Transverse colon (tissue), 4 donors: ENCODE measurements at places on chromosomes 5 and 9. TPM values are rescaled to one million over a fixed set of nuclear protein-coding genes. Genes with fewer than 3 reads are reported as not detected.

DNA sequence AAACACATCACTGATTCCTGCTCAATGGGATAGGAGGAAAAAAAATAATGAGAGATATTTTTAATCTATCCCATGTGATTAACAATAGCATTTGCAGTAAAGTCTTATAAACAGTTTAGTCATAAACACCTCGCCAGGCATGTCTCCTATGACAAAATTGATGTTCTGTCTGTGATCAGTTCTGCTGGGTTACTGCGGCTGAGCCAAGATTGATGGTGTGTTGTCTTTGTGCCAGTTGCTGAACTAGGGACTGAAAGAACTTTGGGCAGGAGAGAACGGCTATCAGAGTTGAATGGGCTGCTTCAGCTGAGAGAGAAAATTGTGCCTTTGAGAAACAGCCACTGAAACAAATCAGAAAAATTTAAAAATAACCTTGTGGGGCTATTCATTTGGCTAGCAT, 37.3 kb upstream of the MAMDC2 start:
- H3K4me3 ChIP-seq: no peak overlapping the region
- no peaks in the 10 kb centered on the region for H3K36me3 ChIP-seq
- H3K27ac ChIP-seq: no peak overlapping the region
- H3K27me3 ChIP-seq: no peaks in the 10 kb centered on the region
- no peaks in the 10 kb centered on the region for H3K4me1 ChIP-seq
- DNase-seq: no peak

Gene POU5F2
- total RNA-seq: 1.1 TPM

Gene KIF4B
- not detected for total RNA-seq

GRCh38 chr5:151107738-151108520, 27.1 kb upstream of the TNIP1 start:
- no peaks in the 10 kb centered on the region for H3K36me3 ChIP-seq
- H3K27ac ChIP-seq: peak overlapping the region; percentile 89
- DNase-seq: peak; percentile 67
- no peaks in the 10 kb centered on the region for H3K27me3 ChIP-seq
- peaks cover 42% of the 10 kb centered on the region for H3K4me1 ChIP-seq
- no peak overlapping the region for H3K4me3 ChIP-seq

Gene CXCL14
- total RNA-seq: 26.9 TPM

DNA sequence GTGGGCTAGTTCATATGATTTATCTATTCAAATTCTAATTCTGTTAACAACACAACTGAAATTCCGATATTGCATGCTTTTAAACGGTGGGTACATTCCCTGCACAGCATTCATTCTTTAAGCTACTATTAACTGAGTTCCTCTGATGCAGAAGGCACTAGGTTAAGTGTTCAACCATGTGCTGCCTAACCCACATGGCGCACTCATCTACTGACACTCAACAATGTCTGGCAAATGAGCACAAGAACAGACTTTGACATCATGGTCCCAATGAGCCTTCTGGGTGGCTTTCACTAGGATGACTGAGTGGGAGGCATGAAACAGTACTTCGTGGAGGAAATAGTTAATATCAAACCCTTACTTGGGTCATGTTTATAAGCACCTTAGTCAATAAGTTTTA, 10.2 kb downstream of the NREP start:
- H3K36me3 ChIP-seq: no peaks in the 10 kb centered on the region
- no peak overlapping the region for H3K27ac ChIP-seq
- H3K27me3 ChIP-seq: no peaks in the 10 kb centered on the region
- no peak for DNase-seq

DNA sequence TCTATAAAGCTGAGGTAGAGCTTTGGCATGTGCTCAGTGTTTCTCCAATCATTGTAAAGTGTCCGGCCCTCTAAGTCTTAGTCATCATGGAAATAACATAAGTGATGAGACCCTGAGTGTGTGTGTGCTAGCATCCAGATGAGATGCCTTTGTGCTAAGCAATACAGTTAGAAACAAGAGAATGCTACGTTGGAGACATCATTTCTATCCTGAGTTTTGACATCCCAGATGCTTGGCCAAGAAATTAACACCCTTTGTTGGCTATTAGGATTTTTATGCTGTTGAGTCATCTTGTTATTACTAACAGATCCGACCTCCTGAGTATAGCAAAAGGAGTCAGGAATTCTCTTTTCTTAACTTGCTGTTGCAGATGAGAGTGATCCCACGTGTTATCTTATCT, 508.0 kb downstream of the GADD45G start:
- no peak overlapping the region for H3K4me3 ChIP-seq
- H3K36me3 ChIP-seq: no peaks in the 10 kb centered on the region
- no peak overlapping the region for H3K27ac ChIP-seq
- H3K27me3 ChIP-seq: no peaks in the 10 kb centered on the region
- no peak for DNase-seq

GRCh38 chr5:55535199-55535905, 588 bp upstream of the PLPP1 start:
- H3K27me3 ChIP-seq: no peaks in the 10 kb centered on the region
- no peaks in the 10 kb centered on the region for H3K36me3 ChIP-seq

Gene FBP2
- total RNA-seq: not detected

DNA sequence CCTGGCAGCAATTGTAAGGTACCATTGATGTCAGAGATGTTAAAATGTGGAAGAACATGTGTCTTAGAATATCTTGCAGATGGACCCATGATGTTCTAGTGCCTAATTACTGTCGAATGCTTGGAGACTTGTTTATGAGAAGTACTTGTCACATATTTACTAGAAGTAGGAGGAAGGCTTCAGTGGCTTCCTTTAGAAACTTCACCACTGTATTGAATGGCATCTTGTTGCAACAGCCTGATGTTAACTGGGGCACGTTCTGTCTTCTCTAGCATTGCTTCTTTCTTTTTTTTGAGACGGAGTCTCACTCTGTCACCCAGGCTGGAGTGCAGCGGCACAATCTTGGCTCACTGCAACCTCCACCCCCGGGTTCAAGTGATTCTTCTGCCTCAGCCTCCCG, 16.5 kb downstream of the UGCG start:
- H3K27me3 ChIP-seq: no peaks in the 10 kb centered on the region
- DNase-seq: no peak
- H3K4me3 ChIP-seq: no peak overlapping the region
- peaks cover 13% of the 10 kb centered on the region for H3K4me1 ChIP-seq
- H3K36me3 ChIP-seq: no peaks in the 10 kb centered on the region
- no peak overlapping the region for H3K27ac ChIP-seq

GRCh38 chr5:107812570-107813141, 141.9 kb upstream of the EFNA5 start:
- no peaks in the 10 kb centered on the region for H3K36me3 ChIP-seq
- DNase-seq: no peak
- H3K27me3 ChIP-seq: no peaks in the 10 kb centered on the region
- H3K27ac ChIP-seq: no peak overlapping the region

Gene AQP7
- 22.1 TPM for total RNA-seq

DNA sequence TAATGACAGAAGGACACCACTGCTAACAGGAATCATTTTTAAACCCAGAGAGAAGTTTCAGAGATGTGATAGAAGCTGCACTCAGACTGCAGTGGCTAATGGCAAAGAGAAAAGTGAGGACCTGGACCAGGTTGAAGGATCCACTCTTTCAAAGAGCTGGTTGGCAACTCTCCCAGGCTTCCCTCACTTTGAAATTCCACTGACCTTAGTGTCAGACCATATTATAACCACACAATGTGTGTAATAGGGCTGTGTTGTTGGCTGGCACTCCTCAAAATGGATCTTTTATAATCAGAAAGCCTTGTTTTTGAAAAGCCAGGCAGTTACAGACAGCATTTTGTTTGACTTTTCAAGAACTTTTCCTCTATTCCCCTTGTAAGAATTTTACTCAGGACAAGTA, 280.7 kb downstream of the PRELID2 start:
- H3K27me3 ChIP-seq: no peaks in the 10 kb centered on the region
- no peaks in the 10 kb centered on the region for H3K36me3 ChIP-seq
- H3K4me1 ChIP-seq: no peaks in the 10 kb centered on the region
- H3K27ac ChIP-seq: no peak overlapping the region

DNA sequence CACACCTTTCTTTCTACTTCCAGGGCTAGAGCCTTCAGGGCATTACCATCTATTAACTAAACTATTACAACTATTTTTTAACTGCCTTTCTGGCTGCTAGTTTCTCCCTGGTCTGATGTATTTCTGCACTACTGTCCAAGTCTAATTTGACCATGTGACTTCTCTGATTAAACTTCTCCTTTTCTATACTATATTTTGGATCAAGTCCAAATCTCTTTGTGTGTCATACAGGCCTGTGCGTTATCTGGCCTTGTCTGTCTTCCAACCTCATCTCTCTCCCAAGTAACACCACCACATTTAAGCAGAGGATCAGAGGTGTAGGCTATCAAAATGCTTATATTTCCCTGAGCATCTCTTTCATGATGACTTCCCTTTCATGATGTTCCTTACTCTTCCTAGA, 47.2 kb upstream of the OR13F1 start:
- H3K36me3 ChIP-seq: no peaks in the 10 kb centered on the region
- H3K27ac ChIP-seq: no peak overlapping the region
- H3K4me3 ChIP-seq: no peak overlapping the region

Gene FOXD4L5
- total RNA-seq: not detected

Gene OGN
- 7.2 TPM for total RNA-seq

DNA sequence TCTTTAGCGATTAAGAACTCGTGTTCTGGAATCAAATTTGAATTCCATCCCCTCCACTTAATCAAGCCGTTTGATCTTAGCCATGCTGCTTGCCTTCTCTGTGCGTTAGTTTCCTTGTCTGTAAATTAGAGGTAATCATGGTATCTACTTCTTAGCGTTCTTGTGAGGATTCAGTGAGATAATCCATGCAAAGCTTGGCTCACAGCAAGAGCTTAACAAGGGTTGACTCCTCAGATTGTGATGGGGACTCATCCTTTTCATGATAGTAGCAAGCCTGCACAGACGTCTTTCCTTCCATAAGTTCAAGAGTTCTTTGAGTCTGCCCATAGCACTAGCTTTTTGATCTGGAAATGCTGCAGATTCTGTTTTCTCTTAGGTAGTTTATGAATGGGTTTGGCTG, 72.8 kb downstream of the TRIO start:
- DNase-seq: no peak
- peak overlapping the region; percentile 84 for H3K27ac ChIP-seq
- H3K4me3 ChIP-seq: no peak overlapping the region
- peaks cover 97% of the 10 kb centered on the region for H3K4me1 ChIP-seq
- no peaks in the 10 kb centered on the region for H3K36me3 ChIP-seq
- no peaks in the 10 kb centered on the region for H3K27me3 ChIP-seq

DNA sequence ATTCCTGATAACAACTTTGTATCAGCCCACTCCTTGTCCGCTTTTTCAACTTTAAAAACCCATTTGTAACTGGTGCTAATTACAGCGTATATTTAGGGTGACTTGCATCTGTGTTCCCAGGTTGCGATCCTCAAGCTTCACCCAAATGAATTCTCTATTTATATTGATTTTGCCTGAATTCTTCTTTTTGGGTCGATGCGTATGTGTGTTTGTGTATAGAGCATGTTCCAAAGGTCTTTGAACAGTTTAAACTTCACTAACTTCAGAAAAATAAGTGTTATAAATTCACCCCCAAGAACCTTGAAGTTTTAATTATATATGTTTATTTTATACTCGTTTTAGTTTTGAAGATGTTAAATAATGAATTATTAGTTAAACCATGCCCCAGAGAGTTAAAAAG, 16.1 kb upstream of the SPATA31D4 start:
- no peaks in the 10 kb centered on the region for H3K36me3 ChIP-seq
- H3K27me3 ChIP-seq: no peaks in the 10 kb centered on the region
- no peak for DNase-seq
- H3K4me1 ChIP-seq: no peaks in the 10 kb centered on the region
- H3K4me3 ChIP-seq: no peak overlapping the region

GRCh38 chr9:132560616-132561202, 21.7 kb upstream of the BARHL1 start:
- no peaks in the 10 kb centered on the region for H3K4me1 ChIP-seq
- H3K27me3 ChIP-seq: peaks cover 48% of the 10 kb centered on the region
- H3K4me3 ChIP-seq: no peak overlapping the region
- no peak overlapping the region for H3K27ac ChIP-seq

DNA sequence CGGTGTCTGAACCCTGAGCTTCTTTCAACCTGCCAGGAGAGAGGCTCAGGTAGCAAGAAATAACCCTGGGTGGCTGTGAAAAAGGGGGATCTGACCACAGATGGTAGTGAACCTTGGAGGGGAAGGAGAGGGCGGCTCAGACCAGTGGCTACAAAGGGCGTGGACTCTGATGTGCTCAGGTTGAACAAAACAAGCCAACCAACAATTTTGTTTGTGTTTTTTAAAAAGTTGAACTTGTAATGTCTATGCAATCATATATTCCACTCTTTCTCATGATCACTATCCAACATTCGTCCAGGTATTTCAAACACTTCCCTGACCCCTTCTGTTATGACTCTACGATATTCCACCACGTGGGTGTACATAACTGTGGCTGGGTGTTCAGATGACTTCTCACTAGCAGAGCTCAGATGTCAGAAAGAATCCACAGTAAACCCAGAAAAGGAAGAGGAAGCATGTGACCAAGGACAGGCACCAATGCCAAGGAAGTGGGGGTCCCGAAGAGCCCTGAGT, 20.0 kb downstream of the PTPN3 start:
- peaks cover 36% of the 10 kb centered on the region for H3K4me1 ChIP-seq
- H3K36me3 ChIP-seq: no peaks in the 10 kb centered on the region
- H3K27ac ChIP-seq: peak overlapping the region; percentile 85
- DNase-seq: no peak

Gene STK32A
- not detected for total RNA-seq

DNA sequence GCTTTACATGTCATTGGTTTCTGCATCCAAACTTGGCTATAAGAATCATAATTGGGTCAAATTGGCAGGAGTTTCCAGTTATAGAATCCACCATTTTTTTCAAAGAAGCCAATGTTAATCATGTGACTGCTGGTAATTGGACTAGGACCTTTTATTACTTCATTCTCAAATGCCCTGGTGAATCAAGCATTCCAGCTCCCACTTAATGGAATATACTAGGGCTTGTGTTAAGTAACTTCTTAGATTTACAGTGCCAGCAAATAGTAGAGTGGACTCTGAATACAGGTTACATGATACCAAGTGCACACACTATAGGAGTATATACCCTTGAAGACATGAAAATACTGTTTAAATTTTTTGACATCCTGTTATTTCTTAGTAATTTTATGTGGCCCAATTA, 96.7 kb downstream of the NUDT12 start:
- no peaks in the 10 kb centered on the region for H3K36me3 ChIP-seq
- H3K4me3 ChIP-seq: no peak overlapping the region
- DNase-seq: no peak
- H3K27ac ChIP-seq: no peak overlapping the region
- no peaks in the 10 kb centered on the region for H3K27me3 ChIP-seq
- no peaks in the 10 kb centered on the region for H3K4me1 ChIP-seq

GRCh38 chr9:133397370-133397769, 20.4 kb downstream of the REXO4 start:
- DNase-seq: no peak
- H3K4me1 ChIP-seq: no peaks in the 10 kb centered on the region
- H3K27ac ChIP-seq: no peak overlapping the region

DNA sequence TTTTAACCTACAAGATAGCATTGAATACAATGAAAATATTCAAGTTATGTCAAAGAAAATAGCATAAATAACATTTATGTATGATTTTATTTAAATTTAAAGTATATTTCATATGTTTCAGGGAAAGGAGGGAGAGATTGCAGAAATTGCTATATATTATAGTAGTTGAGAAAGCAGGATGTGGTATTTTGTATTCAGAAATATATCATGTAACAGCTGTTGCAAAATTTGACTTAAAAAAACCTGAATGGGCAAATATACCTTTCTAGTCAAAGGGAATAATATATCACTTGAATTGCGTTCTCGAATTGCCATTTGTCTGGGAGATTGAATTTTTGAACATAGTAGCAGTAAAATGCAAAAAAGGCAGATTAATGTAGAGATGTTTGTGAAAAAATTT, 80.6 kb downstream of the PAM start:
- H3K4me1 ChIP-seq: peaks cover 9% of the 10 kb centered on the region
- no peak overlapping the region for H3K4me3 ChIP-seq
- no peaks in the 10 kb centered on the region for H3K27me3 ChIP-seq
- no peaks in the 10 kb centered on the region for H3K36me3 ChIP-seq
